ENCODE measurements at places on chromosomes 2 and 18.

DNA sequence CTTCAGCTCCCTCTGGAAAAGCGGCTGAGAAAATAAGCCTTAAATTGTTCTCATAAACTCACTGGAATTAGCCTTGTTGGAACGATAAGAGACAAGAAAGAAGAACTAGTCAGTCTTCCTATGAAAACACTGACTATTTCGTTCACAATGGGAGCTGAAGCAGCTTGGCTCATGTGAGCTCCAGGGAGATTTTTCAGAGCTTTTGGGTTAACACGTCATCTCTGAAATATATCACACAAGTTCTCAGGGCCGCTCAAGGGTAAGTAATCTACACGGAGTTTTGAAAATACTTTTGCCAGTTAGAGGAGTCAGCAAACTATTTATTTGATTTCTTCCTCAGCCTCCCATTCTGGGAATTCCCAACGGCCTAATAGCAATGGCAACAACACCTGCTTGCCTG, 316.2 kb upstream of the MGAT5 start:
- no peak for DNase-seq

- DNase-seq, result no peak
These were observed 23.5 kb downstream of the ELP2 start for GRCh38 chr18:36153203-36153602.

GRCh38 chr2:219551441-219552381, 7.9 kb downstream of the TMEM198 start:
- no peak for DNase-seq

DNA sequence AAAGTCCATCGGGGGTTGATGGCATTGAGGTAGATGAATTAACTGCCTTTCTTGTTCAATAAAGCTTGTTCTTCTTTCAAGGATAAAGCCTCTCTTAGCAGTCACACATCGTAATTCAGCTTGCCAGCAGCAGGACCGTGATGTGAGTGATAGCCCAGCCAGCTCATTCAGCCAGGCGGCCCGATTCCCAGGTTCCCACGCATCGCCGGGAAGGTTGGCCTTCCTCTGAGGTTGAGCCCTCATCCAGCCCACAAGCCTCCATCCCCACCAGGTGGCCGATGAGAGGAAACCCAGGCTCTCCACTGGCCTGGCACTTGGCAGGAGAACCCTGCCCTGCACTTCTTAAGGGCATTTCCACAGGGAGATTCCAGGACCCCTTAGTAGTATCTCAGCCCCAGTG, 4.7 kb downstream of the AGAP1 start:
- no peak for DNase-seq

DNA sequence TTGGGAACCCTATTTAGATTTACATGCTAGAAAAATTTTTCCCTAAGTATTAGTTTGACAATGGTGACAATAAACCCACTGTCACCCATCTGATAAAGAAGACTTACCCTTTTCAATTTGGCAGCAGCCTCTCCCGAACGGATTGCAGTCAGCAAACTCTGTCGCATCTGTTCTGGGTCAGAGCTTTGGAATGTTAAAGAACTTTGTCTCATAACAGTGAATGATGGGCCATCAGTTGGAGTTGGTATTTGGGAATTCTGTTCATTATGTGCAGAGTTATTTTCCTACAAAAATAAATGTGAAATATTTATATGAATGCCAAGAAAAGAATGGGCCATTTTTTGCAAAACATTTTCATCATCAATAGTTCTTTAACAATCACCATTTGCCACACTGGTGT, 70.8 kb upstream of the GRB14 start:
- no peak for DNase-seq

GRCh38 chr2:128786741-128787478, 468.2 kb upstream of the HS6ST1 start:
- DNase-seq, result no peak

GRCh38 chr2:128774320-128775216, 455.9 kb upstream of the HS6ST1 start:
- DNase-seq, result no peak

- no peak for DNase-seq
These were observed 1294.1 kb upstream of the CHAC2 start for GRCh38 chr2:52473526-52473925.

DNA sequence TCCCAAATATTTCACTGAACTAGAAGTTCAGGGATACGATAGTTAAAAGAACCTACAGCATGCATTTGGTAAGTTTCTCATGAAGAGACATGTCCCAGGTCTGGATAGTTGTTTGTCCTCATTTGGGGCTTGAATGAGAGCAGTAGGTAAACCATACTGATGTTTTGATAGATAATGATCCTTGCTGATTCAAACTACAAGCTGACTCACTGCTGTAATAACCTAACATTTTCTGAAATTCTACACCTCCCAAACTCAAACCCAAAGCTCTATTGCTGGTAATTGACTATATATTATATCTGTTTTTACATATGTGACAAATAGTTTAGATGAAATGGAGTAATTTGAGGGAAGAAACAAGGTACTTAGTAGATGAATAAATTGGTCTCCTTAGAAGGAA, 154.1 kb upstream of the BOD1L2 start:
- no peak for DNase-seq

GRCh38 chr2:191189112-191189635, 38.4 kb upstream of the STAT4 start:
- DNase-seq, result no peak

DNA sequence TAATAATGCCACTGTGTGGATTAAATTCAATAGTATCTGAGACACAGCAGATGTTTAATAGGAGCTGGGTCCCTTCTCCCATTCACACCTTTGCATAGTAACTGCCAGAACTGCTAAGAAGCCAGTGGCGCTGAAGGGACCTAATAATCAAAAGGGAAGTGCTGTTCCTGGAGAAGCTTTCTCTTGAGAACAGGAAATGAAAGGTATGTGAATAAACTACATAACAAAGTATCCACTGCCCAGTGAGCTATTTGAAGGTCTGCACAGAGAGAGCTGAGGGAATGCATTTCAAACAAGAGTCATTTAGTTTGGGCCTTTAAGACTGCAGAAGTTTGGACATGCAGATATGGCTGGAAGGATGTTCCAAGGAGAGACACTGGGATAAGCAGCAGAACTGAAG, 56.1 kb upstream of the KIDINS220 start:
- DNase-seq, result no peak

- DNase-seq, result no peak
These were observed 29.9 kb downstream of the DYSF start for GRCh38 chr2:71483246-71483645.

DNA sequence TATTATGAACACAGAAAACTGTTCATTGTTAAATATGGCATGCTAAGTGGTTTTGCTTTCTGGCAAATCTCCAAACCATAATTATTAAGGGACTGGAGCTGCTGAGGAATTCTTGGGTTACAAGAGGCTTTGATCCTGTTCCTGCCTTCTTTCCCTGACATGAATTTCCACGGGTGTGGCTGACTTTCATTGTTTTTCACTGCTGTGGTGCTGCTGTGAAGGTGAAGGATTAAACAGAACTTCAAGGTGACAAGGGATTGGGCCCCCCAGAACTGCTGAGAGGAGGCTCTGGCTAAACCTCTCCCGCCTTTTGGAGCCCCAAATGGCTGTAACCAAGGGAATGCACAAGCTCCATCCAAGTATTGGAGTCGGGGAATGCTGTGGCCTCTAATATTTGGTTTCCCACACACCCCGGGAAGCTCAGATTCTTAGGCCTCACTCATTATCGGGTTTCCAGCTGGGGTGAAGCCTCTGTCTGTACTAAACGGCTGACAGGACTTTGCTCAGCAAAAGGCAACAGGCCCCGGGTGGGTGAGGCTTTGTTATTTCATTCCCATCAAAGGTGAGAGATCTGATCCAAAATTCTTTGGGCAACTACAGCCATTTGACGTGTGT, 29.0 kb upstream of the ZFP36L2 start:
- no peak for DNase-seq

DNA sequence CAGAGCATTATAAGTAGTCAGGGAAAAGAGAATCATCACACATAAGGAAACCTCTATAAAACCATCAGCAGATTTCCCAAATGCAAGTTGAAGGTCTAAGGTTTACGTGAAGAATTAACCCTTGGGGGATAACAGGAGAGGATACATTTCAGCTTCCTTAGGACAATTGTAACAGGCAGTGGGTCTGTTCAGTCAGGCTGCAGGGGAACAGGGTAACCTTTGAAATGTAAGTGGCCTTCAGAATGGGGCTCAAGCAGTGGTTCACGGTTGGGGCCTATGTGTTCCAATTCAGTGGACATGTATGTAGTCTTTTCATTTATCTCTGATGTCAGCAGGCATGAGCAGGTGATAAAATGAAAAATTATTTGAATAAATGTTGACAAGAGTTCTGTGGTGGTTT, 139.3 kb downstream of the EML6 start:
- DNase-seq, result no peak

DNA sequence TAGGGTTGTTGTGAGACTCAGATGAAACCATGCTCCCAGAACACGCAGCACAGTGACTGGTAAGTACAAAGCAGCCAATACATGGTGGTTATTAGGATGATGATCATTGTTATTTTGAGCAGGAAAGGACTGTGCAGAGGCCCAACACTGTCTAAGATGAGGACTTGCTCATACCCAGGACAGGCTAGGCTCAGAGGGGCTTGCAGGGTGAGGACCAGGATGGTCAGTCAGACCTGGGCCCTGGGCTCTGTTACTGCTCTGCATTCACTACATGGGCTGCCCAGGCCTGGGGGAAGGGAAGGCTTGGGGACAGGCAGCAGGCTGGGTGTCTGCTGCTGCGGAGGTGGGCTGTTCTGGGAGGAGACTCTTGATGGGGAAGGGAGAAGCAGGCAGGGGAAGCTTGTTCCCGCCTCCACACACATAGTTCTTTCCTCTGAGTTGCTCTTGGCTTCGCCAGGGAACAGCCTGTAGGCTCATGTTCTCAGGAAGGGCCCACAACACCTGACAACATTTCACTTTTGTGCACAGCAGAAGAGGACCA, 17.5 kb downstream of the CAPN13 start:
- DNase-seq, result no peak

DNA sequence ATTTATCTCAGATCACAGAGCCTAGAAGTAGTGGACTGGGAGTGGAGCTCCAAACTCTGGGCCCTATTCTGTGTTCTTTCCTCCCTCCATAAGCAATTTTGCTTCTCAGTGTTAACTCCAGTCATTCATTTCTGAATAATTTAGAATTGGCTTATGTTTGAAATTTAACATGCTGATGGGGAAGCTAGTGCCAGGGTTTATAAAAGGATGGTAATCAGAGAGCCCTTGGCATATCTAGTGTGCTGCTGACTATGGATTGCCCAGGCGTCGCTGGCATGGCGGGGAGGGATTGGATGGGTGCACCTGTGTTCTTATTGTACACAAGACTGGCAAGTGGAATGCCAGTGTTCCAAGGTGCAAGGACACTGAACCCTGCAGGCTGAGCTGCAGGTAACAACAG, 177.1 kb downstream of the ACOXL start:
- DNase-seq, result no peak

DNA sequence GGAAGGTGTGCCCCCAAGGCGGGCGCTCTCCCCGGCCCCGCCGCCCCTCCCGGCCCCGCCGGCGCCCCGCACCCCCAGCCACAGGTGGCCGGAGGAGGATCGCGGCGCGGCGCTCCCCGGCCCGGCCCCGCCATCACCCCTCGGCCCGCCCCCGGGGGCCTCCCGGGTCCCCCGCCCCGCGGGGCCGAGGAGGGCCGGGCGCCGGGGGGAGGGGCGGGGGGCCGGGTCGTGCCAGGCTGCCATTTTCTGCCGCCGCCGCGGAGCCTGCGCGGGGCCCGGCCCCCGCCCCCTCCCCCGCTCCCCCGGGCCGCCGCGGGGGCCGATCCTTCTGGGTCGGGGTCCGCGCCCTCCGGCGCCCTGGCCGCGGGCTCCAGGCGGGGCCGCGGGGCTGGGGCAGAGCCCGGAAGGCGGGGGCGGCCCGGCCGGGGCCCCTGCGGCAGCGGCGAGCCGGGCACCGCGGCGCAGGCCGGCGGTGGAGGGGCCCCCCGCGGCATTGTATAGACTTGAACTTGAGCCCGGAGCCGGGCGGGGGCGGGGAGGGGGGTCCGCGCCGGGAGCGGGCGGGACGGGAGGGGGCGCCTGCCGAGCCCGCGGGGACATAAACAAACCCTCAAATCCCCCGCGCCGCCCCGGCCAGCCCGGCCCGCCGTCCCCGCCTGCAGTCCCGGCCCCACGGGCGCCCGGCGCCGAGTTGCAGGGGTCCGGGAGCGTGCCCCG, 556 bp downstream of the DNMT3A start:
- no peak for DNase-seq

DNA sequence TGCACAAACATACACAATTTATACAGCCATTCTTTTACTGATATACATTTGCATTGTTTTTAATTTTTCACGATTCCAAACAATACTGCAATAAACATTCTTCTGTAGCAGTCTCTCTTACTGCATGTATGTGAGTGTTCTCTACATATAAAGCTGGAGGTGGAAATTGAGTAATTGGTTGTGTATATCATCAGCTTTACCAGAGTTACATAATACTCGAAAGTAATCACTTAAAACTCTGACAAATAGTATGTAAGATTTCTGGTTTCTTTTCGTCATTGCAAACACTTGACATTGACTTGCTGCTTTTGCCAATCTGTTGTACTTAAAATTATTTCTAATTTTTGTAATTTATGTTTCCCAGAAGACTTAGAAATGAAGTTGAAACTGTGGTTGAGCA, 110.2 kb downstream of the TDRD15 start:
- no peak for DNase-seq

GRCh38 chr2:27081984-27082772, 3.8 kb downstream of the EMILIN1 start:
- no peak for DNase-seq

DNA sequence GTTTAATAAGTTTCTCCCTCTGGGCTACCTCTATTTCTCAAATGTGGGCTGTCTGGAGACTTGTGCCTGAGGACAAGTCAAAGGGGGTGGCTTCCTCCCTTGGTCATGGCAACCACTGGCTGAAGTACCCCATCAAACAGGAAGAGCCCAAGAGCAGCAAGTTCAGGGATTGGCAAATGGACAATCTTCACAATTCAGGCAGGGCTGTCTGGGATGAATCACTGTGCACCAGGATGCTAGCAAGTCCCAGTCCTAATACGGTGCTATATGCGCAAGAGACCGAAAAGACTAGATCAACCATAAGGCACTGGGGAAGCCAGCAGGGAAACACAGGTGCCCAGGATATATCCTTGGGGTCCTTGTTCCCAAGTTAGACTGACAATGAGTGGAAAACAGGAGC, 75.5 kb downstream of the ANTXR1 start:
- DNase-seq, result no peak

DNA sequence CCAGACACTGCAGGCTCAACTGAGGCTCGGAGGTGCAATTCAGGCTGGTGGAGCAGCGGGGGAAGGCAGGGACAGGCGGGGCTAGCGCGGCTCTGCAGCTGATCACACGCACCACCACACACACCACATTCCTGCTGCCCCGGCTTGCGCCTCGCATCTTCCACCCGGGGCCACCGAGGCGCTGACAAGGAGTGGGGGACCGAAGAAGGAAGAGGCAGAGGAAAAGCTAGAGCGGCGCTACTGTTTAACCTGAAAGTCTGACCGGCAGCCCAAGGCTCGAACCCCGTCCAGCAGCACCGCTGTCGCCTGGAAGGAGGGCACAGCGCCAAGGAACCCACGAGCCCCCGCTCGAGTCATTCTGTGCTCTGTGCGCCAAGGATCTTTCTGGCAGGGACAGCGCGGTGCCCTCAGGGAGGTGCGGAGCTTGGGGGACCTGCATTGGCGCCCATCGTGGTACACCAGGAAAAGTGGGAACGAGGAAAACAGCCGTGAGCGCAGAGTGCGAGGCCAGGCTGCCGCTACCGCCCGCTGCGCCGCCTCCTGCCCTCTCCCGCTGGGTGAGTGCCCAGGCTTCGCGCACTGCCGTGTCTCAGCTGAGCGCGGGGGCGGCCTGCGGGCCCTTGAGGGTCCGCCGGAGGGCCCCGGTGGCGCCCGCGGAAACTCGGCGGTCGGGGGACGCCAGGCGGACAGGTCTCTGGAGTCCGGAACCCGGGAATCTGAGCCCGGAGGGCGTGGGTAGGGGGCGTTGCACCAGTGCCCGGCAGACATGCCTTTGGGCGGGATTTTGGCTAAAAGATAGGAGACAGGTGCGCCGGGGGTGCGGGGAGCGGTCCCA, 860 bp upstream of the KCNJ3 start:
- no peak for DNase-seq

Data from T-helper 9 cell (primary cell).